ENCODE measurements at places on chromosomes 4 and X. TPM values are rescaled to one million over a fixed set of nuclear protein-coding genes. Genes with fewer than 3 reads are reported as not detected.
A peak's percentile ranks its signal among the peaks of the same experiment; 100 is the strongest.

DNA sequence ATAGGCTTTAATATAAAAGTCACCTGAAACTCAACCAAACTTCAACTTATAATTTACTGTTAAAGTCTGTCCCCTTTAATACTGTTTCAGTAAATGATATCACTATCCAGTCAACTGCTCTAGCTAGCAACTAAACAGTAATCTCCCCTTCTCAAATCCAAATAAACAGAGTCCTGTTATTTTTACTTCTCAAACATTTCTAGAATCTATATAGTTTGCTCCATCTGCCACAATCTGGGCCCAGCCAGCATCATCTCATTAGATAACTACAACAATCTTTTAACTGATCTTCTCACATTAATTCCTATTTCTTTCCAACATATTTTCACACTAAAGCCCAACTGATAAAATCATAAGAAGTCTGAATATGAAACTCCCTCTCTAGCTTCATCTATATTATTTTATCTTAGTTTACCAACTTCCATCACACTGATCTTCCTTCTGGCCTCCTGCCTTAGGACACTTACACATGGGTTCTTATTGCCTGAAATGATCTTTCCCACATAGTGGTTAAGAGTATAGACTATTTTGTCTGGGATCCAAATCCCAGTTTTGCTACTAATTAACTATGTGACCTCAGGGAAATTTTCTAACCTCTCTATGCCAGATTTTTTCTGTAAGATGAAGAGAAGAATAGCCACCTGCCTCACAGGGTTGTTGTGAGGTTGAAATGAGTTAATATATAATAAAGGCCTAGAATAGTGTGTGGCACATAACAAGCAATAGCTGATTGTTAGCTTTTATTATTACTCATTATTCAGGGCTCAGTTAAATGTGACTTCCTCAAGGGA, 18.6 kb downstream of the TBCK start:
- no peak for DNase-seq

The RBM47 gene
- 29.8 TPM for polyA plus RNA-seq

GRCh38 chr4:677431-678293, 3.3 kb downstream of the MYL5 start:
- no peak for DNase-seq

The NEIL3 gene
- 6.2 TPM for polyA plus RNA-seq

The CWH43 gene
- not detected for polyA plus RNA-seq

- DNase-seq: no peak
These were observed 296.2 kb downstream of the PDHA2 start for GRCh38 chr4:96136056-96136455.

The HSFX3 gene
- polyA plus RNA-seq: not detected

The BMX gene
- 2.5 TPM for polyA plus RNA-seq

- DNase-seq: no peak
These were observed 125.0 kb downstream of the TBX22 start for GRCh38 chrX:80139564-80139963.

The STBD1 gene
- 2.7 TPM for polyA plus RNA-seq

The FAM133A gene
- 0.10 TPM for polyA plus RNA-seq

The SLC25A4 gene
- 14.2 TPM for polyA plus RNA-seq

DNA sequence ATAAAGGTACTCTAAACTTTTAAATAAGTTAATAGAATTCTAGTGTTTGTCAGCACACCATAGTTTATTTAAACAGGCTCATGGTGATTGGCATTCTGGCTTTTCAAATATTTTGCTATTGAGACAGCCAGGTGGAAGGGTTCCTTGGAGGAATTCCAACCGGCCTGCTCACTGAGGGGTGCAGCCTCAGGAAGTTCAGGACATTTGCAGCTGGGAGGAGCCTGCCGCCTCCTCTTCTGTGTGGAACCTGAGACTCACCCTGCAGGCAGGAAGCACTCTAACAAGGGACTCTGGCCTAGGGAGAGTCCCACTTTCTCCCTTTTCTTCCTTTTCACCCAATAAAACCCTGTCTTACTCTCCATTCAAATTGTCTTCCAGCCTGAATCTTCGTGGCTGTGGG, 1328.0 kb downstream of the FSTL5 start:
- no peak for DNase-seq

- no peak for DNase-seq
These were observed 473.4 kb downstream of the INPP4B start for GRCh38 chr4:142372530-142373260.

- DNase-seq: peak; percentile 44
These were observed 308.4 kb upstream of the DIAPH2 start for GRCh38 chrX:96376266-96376665.

The ADGRG4 gene
- polyA plus RNA-seq: not detected

The ADGRG2 gene
- 2.4 TPM for polyA plus RNA-seq

GRCh38 chrX:80267790-80268189, 152.5 kb upstream of the TENT5D start:
- no peak for DNase-seq

GRCh38 chr4:148843625-148844024, 401.4 kb upstream of the NR3C2 start:
- DNase-seq: no peak

- no peak for DNase-seq
These were observed 400.6 kb upstream of the MAGEB18 start for GRCh38 chrX:25737540-25737939.
